Stimulated activated CD4-positive, alpha-beta T cell treated with anti-CD3 and anti-CD28 coated beads, Interleukin-12 subunit alpha, Interleukin-12 subunit beta, amount 100 ng/mL, for 48 hours (primary cell): ENCODE measurements at places on chromosomes 3 and 15.

DNA sequence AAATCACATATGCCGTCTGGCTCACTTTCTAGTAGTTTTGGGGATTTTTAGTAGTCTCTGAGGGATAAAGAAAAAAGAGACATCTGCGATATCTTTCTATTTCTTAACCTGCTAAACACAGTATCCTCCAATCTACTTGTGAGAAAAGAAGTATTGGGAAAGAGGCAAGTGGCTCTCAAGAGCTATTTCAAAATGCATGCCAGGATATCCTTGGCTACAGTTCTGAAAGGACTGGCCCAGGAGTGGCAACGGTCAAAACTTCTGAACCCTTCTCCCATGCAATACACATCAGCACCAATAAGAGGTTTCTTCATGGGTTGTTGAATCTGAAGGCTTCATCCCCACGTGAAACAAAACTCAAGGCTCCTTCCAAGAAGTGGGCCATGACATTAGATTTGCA is 204.0 kb upstream of the WNT5A start:
- DNase-seq = no peak

- no peak for DNase-seq
Observed at GRCh38 chr15:49290191-49290590, 120.1 kb downstream of the GALK2 start.

GRCh38 chr3:138817695-138818094 is 17.0 kb downstream of the PIK3CB start:
- no peak for DNase-seq

GRCh38 chr3:121948641-121949040 is 54.4 kb downstream of the SLC15A2 start:
- no peak for DNase-seq

GRCh38 chr3:16999161-16999560 is 114.4 kb downstream of the PLCL2 start:
- DNase-seq = no peak

DNA sequence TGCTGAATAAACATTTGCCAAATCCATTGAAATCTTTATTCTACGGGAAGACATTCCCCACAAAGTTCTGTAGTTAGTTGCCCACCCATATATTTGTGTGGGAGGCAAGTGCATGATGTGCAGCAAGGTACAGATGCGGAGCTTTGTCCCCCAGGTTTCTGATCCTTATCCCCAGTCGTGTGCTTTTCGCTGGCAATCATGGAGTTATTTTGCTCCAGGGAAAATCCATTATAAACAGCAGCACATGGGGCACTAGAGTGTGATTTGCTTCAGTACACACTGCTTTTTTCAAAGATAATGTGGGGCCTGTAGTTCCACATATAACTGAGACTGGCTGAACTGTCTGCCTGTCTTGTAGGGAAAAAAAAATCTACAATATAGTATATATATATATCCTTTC is 132.1 kb downstream of the FEZF2 start:
- no peak for DNase-seq

DNA sequence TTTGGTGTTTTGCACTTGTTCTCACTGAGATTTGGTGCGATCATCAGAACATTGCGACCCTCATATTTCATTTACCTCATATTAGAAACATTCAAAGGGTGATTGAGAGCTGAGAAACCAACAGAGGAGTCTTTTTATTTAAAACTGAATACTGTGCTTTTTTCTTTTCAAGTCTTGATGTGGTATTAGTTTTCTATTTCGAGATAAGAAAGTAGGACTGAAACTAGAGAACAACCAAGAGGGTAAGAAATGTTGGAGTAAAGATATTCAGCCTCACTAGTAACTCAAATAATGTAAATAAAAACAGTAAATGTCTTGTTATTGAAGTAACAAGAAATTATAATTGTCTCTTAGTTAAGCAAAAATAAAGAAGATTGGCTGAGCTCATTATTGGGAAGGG is 26.5 kb downstream of the EFHB start:
- no peak for DNase-seq

DNA sequence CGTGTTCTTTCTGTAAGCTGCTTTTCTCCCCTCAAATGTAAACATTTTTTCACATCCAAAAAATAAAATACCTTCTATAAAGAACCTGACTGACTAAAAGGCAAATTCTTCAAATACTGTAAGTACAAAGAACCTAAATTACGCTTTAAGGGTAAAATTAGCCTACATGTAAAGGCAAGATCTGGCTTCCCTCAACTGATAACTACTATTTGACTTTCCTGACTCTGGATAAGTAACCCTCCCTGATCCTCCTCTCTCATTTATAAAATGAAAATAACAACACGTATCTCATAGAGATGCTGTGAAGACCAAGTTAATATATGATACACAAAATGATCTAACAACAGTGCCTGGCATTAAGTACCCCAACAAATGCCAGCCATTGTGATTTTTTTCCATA is 12.2 kb downstream of the ADAM10 start:
- no peak for DNase-seq

GRCh38 chr3:52093756-52094545 is 37.6 kb upstream of the DUSP7 start:
- no peak for DNase-seq
